ENCODE measurements at places on chromosomes 5 and 9.

- no peak for DNase-seq
Observed at GRCh38 chr9:21770871-21771560, 31.4 kb upstream of the MTAP start.

GRCh38 chr9:124217836-124218437, 39.8 kb upstream of the NEK6 start:
- DNase-seq = no peak

DNA sequence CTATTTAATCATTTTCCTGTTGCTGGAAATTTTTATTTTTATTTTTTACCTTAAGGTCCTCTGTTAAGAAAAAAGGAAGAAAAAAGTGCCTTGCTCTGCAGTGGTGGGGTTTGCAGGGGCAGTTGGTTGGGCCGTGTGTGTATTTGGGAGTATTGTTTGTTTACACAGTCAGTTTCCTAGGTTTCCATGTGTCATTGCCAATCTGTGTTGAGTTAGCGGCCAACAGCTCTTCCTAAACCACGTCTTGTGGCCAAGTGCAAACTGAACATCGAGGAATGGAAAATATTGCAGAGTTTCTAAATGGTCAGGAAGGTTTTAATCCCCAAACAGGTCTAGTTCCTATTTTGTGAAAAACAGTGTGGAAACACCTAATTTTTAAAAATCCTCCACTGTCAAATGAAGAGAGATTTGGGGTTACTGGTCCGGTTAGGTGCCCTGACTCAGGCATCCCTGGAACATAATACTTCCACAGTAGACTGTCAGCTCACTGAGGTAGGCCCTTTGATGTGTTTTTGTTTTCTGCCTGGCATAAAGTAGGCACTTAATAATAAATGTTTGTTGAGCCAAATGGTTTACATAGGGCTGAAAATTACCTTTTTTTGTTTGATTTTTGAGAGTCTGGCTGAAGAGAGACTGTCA, 37.0 kb downstream of the MAMDC2 start:
- no peak for DNase-seq

DNA sequence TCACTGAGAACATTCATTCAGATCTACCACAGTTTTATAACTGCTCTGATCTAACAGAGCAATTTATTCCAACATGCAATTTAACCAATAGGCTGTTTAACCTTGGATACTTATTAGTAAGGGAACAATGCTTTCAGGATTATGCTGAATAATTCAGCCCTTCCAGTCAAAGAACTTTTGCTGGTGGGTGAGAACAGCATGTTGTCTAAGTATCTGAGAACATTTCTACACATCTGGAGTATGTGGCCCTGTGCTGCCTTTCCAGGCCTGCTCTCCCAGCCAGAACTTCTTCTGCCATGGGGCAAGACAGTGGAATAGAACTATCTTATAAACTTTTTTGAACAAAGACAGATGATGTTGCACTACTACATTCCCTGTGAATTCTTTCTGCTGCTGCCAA, 55.8 kb downstream of the NFIB start:
- no peak for DNase-seq
